GM23338 (cell line): ENCODE measurements at places on chromosomes 16 and 17. TPM values are rescaled to one million over a fixed set of nuclear protein-coding genes. Genes with fewer than 3 reads are reported as not detected.

GRCh38 chr16:17555176-17555575 is 84.4 kb upstream of the XYLT1 start:
- H3K27me3 ChIP-seq: no peaks in the 10 kb centered on the region
- H3K4me1 ChIP-seq: no peaks in the 10 kb centered on the region
- no peak overlapping the region for H3K27ac ChIP-seq
- no peaks in the 10 kb centered on the region for H3K36me3 ChIP-seq
- no peak for DNase-seq

- no peak overlapping the region for H3K4me3 ChIP-seq
- no peaks in the 10 kb centered on the region; the same call in 1 of the 2 replicates for H3K4me1 ChIP-seq
- peak; percentile 32 for DNase-seq
- no peak overlapping the region for H3K27ac ChIP-seq
- no peaks in the 10 kb centered on the region for H3K27me3 ChIP-seq
Measured at GRCh38 chr16:54370278-54371040, 83.9 kb upstream of the IRX3 start.

- peaks cover 14% of the 10 kb centered on the region for H3K36me3 ChIP-seq
- H3K27me3 ChIP-seq: no peaks in the 10 kb centered on the region
- no peak overlapping the region for H3K27ac ChIP-seq
- no peaks in the 10 kb centered on the region for H3K4me1 ChIP-seq
Measured at GRCh38 chr17:3033741-3034577, 29.4 kb downstream of the OR1D5 start.

DNA sequence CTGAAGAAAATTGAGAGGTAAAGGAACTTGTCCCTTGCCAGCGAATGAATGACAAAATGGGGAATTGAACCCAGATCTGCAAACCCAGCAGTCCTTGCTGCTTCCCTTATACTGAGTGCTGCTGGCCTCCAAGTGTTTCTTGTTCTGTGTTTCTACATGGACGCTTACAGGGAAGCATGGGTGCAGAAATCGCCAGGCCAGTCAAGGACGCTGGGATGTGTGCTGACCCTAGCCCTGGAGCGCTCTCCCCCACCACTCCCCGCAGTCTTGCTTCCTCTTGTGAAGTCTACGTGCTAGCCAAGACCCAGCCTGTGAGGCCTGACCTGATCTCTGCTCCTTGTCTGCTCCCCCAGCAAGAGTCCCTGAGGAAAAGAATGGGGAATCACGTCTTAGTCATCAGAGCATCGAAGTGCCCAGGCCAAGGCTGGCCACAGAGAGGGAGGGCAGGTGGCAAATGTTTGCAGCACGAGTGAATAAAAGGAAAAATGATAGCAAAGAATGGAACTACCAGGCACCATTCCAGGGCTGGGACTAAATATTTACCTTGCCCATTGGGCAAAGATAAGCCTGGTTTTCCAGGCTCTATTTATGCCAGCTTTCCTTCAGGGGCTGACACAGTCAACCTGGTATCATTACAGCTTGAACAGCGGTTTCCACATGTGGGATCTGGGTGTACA is 17.4 kb downstream of the CA4 start:
- no peaks in the 10 kb centered on the region for H3K36me3 ChIP-seq
- H3K4me1 ChIP-seq: peaks cover 14% of the 10 kb centered on the region
- no peaks in the 10 kb centered on the region for H3K27me3 ChIP-seq
- no peak overlapping the region for H3K27ac ChIP-seq

GRCh38 chr17:61834610-61835009 is 28.7 kb downstream of the BRIP1 start:
- DNase-seq: no peak
- no peaks in the 10 kb centered on the region for H3K36me3 ChIP-seq
- H3K27me3 ChIP-seq: no peaks in the 10 kb centered on the region
- no peaks in the 10 kb centered on the region for H3K4me1 ChIP-seq
- H3K4me3 ChIP-seq: no peak overlapping the region
- no peak overlapping the region for H3K27ac ChIP-seq

GRCh38 chr17:75825748-75826370 is 18.3 kb downstream of the UNC13D start:
- no peaks in the 10 kb centered on the region; the same call in 1 of the 2 replicates for H3K36me3 ChIP-seq
- DNase-seq: no peak
- H3K4me1 ChIP-seq: peaks cover 21% of the 10 kb centered on the region
- peak overlapping the region; percentile 55; the same call in 1 of the 2 replicates for H3K27ac ChIP-seq
- no peak overlapping the region for H3K4me3 ChIP-seq
- H3K27me3 ChIP-seq: no peaks in the 10 kb centered on the region

DNA sequence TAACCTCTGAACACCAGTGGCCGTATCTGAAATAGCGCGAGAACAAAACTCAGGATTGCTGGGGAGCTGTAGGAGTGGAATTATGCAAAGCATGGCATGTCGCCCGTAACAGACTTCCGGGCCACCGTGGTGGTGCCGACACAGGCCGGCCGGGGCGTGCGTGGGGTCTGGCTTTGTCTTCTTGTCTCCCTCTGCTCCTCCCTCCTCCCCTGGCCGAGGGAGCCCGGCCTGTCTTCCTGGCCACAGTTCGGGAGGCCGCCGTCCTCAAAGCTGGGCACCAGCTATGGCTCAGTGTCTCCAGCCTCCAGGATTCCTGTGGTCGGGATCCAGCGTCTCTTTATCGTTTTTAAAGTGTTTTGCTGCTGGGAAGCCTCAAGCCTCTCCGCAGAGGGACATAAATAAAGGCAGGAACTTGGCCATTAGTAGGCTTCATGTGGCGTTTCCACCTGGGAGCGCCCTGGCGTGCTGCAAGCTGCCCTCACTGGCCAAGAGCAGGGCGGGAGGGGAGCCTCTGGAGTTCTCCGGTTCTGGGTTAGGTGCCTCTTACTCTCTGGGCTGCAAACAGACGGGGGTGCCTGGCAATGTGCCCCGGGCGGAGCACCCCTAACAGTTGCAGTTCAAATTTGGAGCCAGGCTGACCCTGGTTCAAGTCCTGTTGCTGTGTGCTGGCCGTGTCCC is 22.0 kb upstream of the NPTX1 start:
- H3K27me3 ChIP-seq: no peaks in the 10 kb centered on the region
- H3K27ac ChIP-seq: no peak overlapping the region
- H3K36me3 ChIP-seq: no peaks in the 10 kb centered on the region
- H3K4me3 ChIP-seq: no peak overlapping the region

- H3K4me1 ChIP-seq: peaks cover 52% of the 10 kb centered on the region
- no peaks in the 10 kb centered on the region for H3K27me3 ChIP-seq
- no peaks in the 10 kb centered on the region for H3K36me3 ChIP-seq
- DNase-seq: no peak
Measured at GRCh38 chr16:21608639-21609328, 9.4 kb downstream of the METTL9 start.

DNA sequence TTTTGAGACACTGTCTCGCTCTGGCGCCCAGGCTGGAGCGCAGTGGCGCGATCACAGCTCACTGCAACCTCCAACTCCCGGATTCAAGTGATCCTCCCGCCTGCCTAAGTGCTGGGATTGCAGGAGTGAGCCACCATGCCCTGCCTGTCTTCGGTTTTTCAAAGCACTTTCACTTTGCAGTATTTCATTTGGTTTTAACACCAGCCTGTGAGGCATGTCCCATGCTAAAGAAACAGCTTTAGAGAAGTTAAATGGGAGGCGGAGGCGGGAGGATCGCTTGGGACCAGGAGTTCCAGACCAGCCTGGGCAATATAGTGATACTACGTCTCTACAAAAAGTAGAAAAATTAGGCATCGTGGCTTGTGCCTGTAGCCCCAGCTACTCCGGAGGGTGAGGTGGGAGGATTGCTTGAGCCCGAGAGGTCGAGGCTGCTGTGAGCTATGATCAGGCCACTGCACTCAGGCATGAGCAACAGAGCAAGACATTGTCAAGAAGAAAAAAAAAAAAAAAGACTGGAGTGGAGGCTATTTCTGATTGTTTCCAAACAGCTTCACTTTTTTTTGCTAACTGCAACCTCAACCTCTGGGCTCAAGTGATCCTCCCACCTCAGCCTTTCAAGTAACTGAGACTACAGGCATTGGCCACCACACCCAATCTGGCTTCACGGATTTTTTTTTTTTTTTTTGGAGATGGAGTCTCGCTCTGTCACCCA is 1.3 kb downstream of the METTL23 start:
- DNase-seq: no peak
- peaks cover 13% of the 10 kb centered on the region for H3K36me3 ChIP-seq
- no peaks in the 10 kb centered on the region for H3K27me3 ChIP-seq

DNA sequence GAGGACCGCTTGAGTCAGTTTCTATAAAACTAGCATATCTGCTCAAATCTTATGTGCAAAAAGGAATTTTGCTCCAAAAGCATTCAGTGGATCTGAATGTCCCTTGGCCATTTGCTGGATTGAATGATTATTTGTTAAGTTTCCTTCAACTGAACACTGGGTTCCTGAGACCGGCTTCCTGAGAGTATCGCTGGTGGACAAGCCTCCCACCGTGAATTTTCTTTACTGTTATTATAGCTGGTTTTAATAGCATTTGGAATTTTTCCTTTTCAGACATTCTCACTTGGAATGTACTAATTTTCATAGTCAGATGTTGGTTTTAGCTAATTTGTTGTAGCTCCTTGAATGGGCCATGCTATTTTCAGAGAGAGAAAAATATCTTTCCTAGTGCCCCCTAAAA is 9.8 kb upstream of the MYOCD start:
- peaks cover 4% of the 10 kb centered on the region; the same call in 1 of the 2 replicates for H3K4me1 ChIP-seq
- H3K36me3 ChIP-seq: no peaks in the 10 kb centered on the region
- no peak overlapping the region for H3K27ac ChIP-seq
- no peak for DNase-seq
- H3K4me3 ChIP-seq: no peak overlapping the region
- H3K27me3 ChIP-seq: no peaks in the 10 kb centered on the region

DNA sequence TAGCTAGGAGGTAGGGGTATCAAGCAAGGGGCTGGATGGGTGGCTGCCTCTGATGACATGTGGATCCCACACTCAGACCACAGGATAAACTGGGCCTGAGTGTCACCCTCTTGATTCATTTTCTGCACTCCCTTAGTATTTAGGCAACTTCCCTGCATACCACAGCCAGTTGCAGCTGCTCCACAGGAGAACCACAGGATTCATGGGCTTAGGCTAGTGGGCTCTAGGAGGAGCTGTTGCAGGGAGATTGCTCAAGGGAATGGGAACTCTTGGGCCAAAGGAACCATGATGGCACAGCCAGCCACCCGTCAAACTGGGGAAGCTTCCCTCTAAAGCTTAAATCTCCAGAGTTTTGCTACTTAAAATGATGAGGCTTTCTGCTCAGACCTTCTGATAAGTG is 269.7 kb upstream of the ASIC2 start:
- H3K36me3 ChIP-seq: peaks cover 3% of the 10 kb centered on the region; the same call in 1 of the 2 replicates
- H3K27ac ChIP-seq: no peak overlapping the region
- H3K4me1 ChIP-seq: no peaks in the 10 kb centered on the region; the same call in 1 of the 2 replicates
- H3K27me3 ChIP-seq: no peaks in the 10 kb centered on the region
- H3K4me3 ChIP-seq: no peak overlapping the region

GRCh38 chr16:57699899-57700298 is 5.3 kb downstream of the DRC7 start:
- no peaks in the 10 kb centered on the region for H3K36me3 ChIP-seq
- DNase-seq: no peak
- H3K4me3 ChIP-seq: no peak overlapping the region
- no peak overlapping the region for H3K27ac ChIP-seq
- no peaks in the 10 kb centered on the region for H3K27me3 ChIP-seq

DNA sequence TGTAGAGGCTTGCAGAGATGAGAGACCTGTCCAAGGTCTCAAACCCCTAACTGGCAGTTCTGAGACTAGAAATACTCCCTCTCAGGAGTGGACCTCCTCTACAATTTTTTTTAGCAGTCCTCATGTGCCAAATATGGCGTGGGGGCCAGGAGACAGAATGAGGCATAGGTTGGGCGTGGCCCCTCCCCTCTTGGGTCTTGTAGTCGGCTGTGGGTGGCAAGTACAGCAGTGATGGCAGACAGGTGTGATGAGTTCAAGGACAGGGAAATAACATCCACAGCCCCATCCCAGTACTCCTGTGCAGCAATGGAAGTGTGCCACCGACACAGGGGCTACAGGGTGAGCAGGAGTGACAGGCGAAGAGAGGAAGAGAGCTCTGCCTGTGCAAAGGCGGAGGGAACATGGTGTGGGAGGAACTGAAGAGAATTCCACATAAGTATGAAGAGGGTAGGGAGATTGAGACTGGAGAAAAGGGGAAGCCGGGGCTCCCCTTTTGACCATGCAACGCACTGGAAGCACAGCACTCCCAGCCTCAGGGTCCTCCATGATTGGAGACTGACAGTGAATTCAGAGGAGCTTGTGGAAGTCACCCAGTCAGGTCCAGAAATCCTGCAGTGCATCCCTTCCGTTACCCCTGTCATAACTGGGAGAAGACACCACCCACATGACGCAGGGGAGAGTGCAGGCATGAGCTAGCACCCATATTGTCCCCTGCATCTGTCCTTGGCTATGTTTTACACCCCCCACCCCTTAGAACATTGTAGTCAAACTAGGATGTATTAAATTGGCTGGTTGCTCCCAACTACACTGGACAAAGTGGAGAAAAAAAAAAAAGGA is 14.8 kb upstream of the CETP start:
- peaks cover 21% of the 10 kb centered on the region for H3K36me3 ChIP-seq
- no peak for DNase-seq
- no peak overlapping the region for H3K4me3 ChIP-seq

DNA sequence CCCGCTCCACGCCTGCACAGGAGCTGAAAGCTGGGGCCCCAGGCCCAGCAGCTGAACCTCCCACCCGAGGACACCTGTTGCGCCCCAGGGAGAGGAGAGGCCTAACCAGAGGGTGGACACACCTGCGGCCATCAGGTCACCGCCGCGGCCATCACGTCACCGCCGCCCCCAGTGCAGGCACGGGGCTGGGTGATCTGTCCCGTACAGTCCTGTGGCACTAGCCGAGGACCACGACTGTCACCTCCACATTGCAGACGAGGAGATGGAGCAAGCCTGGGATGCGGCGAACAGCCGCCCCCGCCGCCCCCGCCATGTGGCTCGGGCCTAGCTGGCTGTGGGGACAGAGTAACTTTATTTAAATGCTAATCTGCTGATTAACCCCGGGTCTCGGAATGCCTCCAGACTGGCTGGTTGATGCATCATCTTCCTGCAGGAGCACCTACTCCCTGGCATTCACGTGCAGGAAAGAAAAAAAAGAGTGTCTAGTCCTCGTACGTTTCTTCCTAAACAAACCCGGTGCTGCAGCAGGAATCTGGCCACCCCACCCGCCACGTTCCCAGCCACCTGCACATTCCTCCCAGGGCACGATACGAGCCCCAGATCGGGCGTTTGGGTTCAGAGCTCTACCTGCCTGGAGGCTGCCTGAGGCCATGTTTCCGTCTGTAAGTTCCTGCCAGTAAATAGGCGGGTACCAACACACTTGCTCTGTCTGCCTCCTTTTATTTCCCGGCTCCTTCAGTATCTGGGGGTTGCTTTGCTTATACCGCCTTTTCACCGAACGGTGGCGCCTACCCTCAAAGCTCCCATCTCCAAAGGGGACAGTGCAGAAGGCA is 29.9 kb downstream of the PIEZO1 start:
- no peaks in the 10 kb centered on the region for H3K36me3 ChIP-seq
- no peaks in the 10 kb centered on the region for H3K27me3 ChIP-seq

Gene SNX20
- polyA plus RNA-seq: not detected in 2 replicates

Gene KCNJ2
- 1.7 and 2.1 TPM in 2 replicates for polyA plus RNA-seq

Gene TXNDC11
- 6.3 and 6.8 TPM in 2 replicates for polyA plus RNA-seq

Gene FGF11
- polyA plus RNA-seq: 11.1 and 13.3 TPM in 2 replicates

Gene SPNS3
- polyA plus RNA-seq: not detected in 2 replicates

Gene EPX
- not detected in 2 replicates for polyA plus RNA-seq
